SK-N-SH (cell line): ENCODE measurements at places on chromosomes 13 and 19. TPM values are rescaled to one million over a fixed set of nuclear protein-coding genes. Genes with fewer than 3 reads are reported as not detected.

GRCh38 chr13:98528663-98529064 is 48.2 kb downstream of the STK24 start:
- no peak for DNase-seq
- no peaks in the 10 kb centered on the region for H3K4me1 ChIP-seq
- H3K27me3 ChIP-seq: no peaks in the 10 kb centered on the region
- H3K4me3 ChIP-seq: no peak overlapping the region

GRCh38 chr13:98239162-98240076 is 62.4 kb upstream of the RNF113B start:
- no peak overlapping the region for H3K4me3 ChIP-seq
- no peaks in the 10 kb centered on the region for H3K36me3 ChIP-seq
- H3K4me1 ChIP-seq: no peaks in the 10 kb centered on the region
- H3K27ac ChIP-seq: no peak overlapping the region
- no peak for DNase-seq

The WDR87 gene
- polyA plus RNA-seq: not detected in 2 replicates

DNA sequence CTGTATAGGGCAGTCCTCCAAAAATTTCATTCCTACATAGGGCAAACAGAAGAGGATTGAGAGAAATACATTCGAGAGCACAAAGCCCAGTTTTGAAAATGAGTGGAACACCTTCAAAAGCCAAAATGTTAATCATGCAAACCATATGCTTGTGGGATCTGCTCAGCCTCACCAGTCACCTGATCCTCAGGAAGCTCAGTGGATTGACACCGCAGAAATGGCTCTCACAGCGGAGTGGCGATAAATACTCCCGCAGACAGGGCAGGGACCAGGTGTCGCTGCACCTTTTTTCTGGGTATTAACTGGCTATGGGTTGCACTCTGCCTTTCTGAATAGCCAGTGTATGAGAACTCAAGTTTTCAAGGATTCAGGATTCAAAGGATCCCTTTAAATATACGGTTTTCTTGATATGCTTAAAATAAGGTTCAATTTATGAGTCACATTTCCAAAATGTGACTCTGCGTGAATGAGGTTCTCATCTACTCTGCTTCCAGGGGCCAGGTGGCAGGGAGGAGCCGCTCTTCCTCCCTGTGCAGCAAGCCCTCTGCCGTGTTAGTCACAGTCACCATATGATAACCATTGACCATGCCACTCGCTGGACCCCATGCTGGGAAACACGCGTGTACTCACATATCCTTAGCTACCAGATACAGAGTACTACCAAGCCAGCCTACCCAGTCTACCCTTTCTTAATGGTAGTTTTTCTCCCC is 18.3 kb upstream of the DHRS12 start:
- no peak overlapping the region for H3K27ac ChIP-seq
- no peak for DNase-seq
- H3K36me3 ChIP-seq: no peaks in the 10 kb centered on the region
- H3K27me3 ChIP-seq: no peaks in the 10 kb centered on the region

The NLRP12 gene
- 0.02 and 0.05 TPM in 2 replicates for polyA plus RNA-seq

The NCR1 gene
- not detected in 2 replicates for polyA plus RNA-seq

GRCh38 chr19:41551212-41551610 is 24.8 kb upstream of the CEACAM21 start:
- H3K36me3 ChIP-seq: no peaks in the 10 kb centered on the region
- H3K27ac ChIP-seq: no peak overlapping the region
- peaks cover 69% of the 10 kb centered on the region for H3K27me3 ChIP-seq
- no peak for DNase-seq
- H3K4me1 ChIP-seq: no peaks in the 10 kb centered on the region
- H3K4me3 ChIP-seq: no peak overlapping the region

DNA sequence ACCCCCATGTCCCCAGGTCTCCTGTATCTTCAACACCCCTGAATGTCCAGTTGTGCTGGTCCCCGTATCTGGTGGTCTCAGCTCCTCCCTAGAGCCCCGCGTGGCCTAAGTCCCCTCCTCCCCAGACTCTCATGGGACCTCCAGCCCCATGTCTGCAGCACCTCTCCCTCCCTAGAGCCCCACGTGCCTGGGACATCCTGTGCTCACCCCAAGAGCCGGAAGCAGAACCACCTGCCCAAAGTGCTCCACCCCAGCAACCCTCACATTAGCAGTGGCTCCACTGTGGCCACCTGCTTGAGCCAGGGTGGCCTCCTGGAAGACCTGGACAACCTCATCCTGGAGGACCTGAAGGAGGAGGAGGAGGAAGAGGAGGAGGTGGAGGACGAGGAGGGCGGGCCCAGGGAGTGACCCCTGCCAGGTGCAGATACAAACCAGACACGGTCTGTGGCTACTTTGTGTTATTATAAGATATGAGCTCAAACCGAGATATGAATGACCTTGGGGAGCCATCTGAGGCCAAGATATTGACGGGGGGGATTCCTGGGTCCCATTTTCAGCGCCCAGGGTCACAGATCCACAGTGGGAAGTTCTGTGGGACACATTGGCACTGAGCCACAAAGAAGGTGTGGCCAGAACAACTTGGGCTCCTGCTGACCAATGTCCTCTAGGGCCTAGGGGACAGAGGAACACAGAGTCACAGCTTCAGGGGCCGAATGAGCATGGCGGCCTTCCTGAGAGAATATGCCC is 6.0 kb downstream of the SHFL start:
- DNase-seq: no peak
- H3K27ac ChIP-seq: no peak overlapping the region
- H3K36me3 ChIP-seq: no peaks in the 10 kb centered on the region
- no peaks in the 10 kb centered on the region for H3K27me3 ChIP-seq
- no peak overlapping the region for H3K4me3 ChIP-seq

GRCh38 chr13:95813139-95813538 is 136.2 kb downstream of the DNAJC3 start:
- DNase-seq: no peak
- no peaks in the 10 kb centered on the region for H3K27me3 ChIP-seq
- no peak overlapping the region for H3K27ac ChIP-seq
- no peaks in the 10 kb centered on the region for H3K4me1 ChIP-seq

The ZNF8 gene
- 1.4 and 1.8 TPM in 2 replicates for polyA plus RNA-seq

DNA sequence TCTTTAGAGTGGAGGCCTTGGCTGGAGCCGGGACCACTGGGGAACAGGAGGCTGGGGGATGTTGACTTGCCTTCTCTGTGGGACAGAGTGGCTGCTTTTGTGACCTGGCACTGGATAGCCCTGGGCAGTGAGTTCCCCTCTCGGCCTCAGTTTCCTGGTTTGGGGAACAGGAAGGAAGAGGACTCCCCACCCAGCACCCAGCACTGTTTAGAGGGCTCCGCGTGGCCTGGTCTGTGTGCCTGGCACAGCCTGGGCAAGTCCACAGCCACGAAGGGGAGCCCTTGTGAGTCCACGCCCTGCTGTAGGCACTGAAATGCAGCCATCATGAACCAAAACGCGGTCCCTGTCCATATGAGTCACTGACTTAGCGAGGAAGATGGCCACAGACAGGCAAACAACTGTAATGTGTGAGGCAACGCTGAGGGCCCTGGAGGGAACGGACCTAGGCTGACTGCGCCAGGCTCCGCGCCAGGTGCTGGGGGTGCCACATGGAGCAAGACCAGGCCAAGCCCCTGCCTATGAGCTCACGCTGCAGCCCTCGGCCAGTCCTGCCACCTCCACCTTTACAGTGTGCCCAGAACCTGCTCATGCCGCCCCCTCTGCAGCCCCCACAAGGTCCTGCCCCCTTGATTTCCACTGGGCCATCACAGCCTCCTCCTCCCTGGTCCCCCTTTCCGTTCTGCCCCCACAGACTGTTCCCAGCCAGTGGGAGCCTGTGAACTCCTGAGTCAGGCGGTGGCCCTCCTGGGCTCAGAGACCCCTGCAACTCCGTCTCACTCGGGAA is 35.5 kb downstream of the PAK4 start:
- H3K27me3 ChIP-seq: no peaks in the 10 kb centered on the region
- H3K36me3 ChIP-seq: no peaks in the 10 kb centered on the region
- H3K27ac ChIP-seq: no peak overlapping the region
- H3K4me1 ChIP-seq: no peaks in the 10 kb centered on the region

GRCh38 chr19:48117515-48118130 is 7.0 kb upstream of the PLA2G4C start:
- peaks cover 5% of the 10 kb centered on the region; the same call in 1 of the 2 replicates for H3K36me3 ChIP-seq
- no peak overlapping the region for H3K27ac ChIP-seq
- H3K27me3 ChIP-seq: no peaks in the 10 kb centered on the region
- H3K4me1 ChIP-seq: no peaks in the 10 kb centered on the region
- H3K4me3 ChIP-seq: no peak overlapping the region
- no peak for DNase-seq

DNA sequence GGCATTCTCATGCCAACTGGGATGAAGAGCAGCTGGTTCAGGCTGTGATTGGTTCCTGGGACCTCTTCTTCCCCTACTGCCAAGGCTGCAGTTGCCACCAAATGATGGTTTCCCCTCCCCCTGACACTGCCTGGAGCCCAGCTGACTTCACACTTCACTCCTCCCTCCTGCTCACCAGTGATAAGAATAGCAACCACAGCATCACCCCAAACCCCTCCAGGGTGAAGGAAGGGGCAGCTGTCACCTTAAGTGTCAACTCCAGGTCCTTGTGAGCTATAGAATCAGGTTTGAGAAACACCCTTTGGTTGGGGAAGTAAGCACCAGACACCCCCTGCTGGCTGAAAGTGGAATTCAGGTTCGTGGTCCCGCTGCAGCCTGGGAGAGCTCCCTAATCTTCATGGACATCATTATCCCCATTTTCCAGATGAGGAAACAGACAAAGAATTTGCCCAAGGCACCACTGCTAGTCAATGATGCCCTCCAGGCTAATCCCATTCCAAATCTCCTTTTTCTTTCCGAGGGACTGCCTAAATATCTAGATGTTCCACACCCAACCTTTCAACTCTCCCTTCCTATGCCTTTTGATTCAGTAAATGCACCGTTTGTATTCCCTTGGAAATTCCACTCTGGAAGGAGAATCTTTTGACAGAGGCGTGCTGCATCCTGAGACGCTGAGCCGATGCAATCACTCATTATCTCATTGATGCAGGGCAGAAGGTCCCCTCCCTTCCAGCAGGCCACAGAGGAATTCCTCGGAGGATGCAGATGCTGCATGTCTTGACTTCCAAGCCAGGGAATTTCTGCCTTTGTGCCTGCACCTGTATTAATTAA is 50.6 kb upstream of the UQCRFS1 start:
- H3K36me3 ChIP-seq: no peaks in the 10 kb centered on the region
- peak; percentile 65 for DNase-seq
- no peak overlapping the region for H3K4me3 ChIP-seq
- no peaks in the 10 kb centered on the region for H3K4me1 ChIP-seq

DNA sequence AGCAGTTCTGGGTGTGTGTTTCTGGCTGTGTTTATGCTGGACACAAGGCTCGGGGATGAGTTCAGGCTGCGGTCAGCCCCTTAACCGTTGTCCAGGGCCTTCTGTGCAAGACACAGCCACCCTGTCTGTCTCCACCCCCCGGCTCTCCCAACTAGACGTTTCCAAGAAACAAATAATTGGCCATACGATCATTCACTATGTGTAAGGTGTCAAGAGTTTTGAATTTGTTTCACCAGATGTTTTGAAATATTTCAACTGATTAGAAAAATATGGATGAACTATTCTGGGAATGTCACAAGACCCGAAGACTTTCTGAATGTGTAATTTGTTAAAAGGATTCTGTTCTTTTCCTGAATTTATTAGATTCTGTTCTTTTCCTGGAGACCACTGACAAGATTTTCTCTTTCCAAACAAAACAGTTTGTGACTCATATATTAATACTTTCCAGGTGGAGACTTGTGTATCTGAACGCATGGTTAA is 318.2 kb downstream of the MYO16 start:
- H3K27me3 ChIP-seq: no peaks in the 10 kb centered on the region
- H3K36me3 ChIP-seq: no peaks in the 10 kb centered on the region
- no peak for DNase-seq

The TM9SF2 gene
- 49.8 and 69.8 TPM in 2 replicates for polyA plus RNA-seq

DNA sequence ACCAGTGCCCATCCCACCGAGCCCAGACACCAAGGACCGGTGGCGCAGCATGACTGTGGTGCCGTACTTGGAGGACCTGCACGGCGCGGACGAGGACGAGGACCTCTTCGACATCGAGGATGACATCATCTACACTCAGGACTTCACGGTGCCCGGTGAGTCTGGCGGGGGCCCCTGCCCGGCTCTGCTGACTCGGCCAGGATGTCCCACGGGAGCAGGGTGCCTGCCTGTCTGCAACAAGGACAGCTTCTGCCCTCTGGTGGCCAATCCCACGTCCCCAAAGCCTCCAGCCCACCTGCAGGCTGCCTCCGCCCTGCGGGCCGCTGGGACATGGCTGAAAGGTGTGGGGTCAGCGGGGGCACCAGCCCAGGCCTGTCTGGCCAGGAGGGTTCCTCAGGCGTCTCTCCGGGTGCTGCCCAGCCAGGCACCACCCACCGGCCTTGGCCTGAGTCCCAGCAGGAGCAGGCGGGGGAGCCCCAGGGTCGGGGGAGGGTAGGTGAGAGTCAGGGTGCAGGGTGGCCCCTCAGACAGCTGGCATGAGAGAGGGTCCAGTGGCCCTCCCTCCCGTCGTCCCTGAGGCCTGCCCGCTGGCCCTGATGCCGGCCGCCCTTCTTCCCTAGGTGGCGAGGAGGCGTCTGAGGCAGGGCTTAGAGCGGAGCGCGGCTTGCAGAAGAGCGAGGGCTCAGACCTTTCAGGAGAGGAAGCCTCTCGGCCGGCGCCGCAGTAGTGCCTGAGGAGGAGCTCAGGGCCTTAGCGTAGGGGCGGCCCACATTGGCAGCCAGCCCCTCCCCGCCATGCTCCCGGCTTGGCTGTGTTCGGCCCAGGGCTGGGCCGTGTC is 14.6 kb downstream of the CBARP start:
- DNase-seq: peak; percentile 76
- H3K4me1 ChIP-seq: no peaks in the 10 kb centered on the region

GRCh38 chr13:60645676-60646075 is 248.7 kb downstream of the TDRD3 start:
- H3K27me3 ChIP-seq: no peaks in the 10 kb centered on the region
- H3K4me1 ChIP-seq: no peaks in the 10 kb centered on the region
- H3K36me3 ChIP-seq: no peaks in the 10 kb centered on the region
- H3K27ac ChIP-seq: no peak overlapping the region
- DNase-seq: no peak
- H3K4me3 ChIP-seq: no peak overlapping the region

- no peaks in the 10 kb centered on the region for H3K27me3 ChIP-seq
- no peaks in the 10 kb centered on the region for H3K4me1 ChIP-seq
- no peak overlapping the region for H3K27ac ChIP-seq
Measured at GRCh38 chr13:71677124-71677523, 189.9 kb downstream of the DACH1 start.

DNA sequence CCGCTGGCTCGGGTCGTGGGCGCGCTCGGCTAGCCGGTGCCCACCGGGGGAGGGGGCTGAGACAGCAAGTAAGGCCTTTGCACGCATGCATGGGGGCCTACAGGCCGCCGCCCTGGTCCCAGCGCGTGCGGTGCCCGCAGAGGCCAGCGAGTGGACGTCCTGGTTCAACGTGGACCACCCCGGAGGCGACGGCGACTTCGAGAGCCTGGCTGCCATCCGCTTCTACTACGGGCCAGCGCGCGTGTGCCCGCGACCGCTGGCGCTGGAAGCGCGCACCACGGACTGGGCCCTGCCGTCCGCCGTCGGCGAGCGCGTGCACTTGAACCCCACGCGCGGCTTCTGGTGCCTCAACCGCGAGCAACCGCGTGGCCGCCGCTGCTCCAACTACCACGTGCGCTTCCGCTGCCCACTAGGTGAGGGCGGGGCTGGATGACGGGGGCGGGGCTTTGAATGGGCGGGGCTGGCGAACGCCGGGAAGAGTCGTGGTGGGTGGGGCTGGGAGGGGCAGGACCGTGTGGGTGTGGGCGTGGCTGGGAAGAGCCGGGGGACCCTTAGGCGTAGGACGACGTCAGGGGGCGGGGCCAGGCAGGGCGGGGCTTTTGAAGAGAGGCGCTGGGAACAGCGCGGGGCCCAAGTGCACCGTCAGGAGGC is 2.1 kb downstream of the CILP2 start:
- H3K4me1 ChIP-seq: no peaks in the 10 kb centered on the region
- H3K36me3 ChIP-seq: no peaks in the 10 kb centered on the region
- H3K27ac ChIP-seq: no peak overlapping the region
- peak; percentile 93 for DNase-seq
